Lower leg skin (tissue), 4 donors: ENCODE measurements at places on chromosomes 5 and 9.

GRCh38 chr9:108885643-108886348 is 23.7 kb downstream of the ACTL7A start:
- no peak for DNase-seq

GRCh38 chr5:103010168-103010567 is 109.8 kb downstream of the GIN1 start:
- DNase-seq, result no peak

DNA sequence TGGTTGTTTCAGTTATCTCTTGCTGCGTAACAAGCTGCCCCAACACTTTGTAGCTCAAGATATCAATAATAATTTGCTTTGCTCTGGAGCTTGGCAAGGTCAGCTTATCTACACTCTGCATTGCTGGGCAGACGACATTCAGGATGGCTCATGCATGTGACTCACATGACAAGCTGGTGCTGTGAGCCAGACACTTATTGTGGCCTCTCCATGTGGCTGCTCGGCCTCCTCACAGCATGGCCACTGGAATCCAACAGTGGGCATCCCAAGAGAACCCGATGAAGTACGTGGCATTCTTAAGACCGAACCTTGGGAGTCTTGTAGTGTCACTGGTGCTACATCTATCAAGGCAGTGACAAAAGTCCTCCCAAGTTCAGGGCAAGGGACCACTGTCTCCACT is 94.2 kb upstream of the MVB12B start:
- DNase-seq, result no peak

GRCh38 chr9:31677415-31677814 is 707.0 kb upstream of the ACO1 start:
- DNase-seq, result no peak

DNA sequence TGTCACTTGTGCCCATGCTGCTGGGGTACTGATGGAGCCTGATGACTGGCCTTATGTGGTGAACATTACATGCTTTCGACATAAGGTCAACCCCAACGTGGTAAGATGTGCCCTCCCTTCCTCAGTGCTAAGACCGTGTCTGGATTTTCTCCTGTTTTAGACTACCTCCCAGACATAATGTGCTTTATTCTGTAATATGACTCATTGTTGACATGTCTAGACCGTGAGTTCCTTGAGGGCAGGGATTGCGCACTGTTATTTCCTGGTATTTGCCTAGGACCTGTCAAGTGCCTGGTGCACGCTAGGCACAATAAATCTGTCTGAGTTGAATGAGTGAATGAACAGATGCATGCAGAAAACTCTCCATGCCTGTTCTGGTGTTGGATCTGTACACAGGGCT is 346.0 kb downstream of the KDM4C start:
- no peak for DNase-seq

DNA sequence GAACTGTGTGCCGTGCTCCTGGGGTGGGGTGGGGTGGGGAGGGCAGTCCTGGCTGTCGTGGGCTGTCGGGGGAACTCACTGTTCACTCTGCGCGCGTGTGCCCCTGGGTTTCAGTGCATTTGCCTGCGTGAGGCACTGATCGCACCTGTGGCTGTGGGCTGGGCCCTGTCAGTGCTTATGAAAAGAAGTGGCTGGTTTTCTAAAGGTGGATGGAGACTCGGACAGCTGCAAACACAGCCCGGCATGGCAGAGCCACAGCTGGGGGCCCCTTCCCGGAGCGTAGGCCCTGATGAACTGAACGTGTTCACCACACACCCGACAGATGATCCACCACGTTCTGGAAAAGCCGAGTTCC is 42.7 kb downstream of the NKD2 start:
- DNase-seq, result no peak

DNA sequence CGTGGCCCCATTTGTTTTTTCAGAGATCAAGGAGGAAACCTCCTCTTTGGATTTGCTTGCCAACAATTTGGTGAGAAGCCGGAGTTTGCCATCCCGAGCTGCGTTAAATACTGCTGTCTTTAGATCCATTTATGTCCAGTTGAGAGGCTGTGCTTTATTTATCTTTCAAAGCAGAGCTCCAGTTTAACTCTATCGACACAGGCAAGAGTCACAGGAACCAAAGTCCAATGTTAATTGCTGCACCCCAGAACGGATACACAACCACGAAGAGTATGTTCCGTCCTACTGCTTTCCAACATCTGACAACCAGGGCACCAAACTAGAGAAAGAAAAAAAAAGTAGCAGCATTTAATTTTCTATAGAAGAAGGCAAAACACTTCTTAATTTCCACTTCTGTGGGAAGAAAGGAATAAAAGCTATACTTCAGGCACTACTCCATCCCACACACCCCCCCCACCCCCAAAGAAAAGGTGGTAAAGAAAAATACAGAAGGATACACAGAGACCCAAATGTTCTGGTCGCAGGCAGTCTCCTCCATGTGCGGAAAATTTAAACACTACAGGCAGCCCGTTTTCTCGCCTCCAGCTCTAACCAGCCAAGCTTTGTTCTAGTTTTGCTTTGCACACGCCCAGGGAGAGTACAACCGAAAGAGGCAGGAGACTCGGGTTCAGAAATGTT is 1.1 kb downstream of the FEM1C start:
- no peak for DNase-seq

- no peak for DNase-seq
Measured at GRCh38 chr9:97559111-97559514, 57.6 kb downstream of the TMOD1 start.

DNA sequence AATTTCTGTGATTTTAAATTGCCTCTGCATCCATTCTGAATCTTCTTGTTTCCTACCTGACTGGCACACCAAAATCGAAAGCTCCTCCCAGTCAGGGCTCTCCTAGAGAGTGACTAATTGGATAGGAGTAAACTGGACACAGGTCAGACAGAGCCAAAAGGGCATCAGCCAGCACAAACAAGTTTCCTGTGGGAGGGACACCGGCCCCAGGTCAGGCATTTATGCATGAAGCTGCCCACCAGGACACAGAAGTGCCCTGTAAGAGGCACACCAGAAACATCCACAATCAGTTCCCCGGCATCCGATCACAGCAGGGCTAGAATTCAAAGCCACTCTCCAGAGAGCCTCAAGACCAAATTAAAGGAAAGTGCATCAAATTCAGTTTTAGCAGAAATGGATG is 78.4 kb downstream of the SFXN1 start:
- DNase-seq, result no peak

DNA sequence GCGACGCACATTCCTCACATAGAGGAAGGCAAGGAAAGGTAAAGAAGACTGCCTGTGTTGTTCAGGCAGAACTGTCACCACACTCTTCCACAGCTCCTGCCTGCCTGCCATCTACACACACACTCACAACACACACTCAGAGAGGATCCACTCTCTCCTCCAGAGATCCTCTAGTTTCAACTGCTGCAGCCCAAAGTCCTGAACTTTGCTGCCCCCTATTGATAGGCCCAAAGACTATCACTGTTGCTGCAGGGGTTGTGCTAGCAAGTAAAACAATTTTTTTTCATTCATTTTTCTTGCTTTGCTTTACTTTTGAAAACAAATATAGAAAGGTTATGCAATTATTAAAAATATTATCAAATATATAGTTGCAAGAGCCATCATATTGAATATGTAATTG is 5.9 kb upstream of the CFAP90 start:
- DNase-seq, result no peak

DNA sequence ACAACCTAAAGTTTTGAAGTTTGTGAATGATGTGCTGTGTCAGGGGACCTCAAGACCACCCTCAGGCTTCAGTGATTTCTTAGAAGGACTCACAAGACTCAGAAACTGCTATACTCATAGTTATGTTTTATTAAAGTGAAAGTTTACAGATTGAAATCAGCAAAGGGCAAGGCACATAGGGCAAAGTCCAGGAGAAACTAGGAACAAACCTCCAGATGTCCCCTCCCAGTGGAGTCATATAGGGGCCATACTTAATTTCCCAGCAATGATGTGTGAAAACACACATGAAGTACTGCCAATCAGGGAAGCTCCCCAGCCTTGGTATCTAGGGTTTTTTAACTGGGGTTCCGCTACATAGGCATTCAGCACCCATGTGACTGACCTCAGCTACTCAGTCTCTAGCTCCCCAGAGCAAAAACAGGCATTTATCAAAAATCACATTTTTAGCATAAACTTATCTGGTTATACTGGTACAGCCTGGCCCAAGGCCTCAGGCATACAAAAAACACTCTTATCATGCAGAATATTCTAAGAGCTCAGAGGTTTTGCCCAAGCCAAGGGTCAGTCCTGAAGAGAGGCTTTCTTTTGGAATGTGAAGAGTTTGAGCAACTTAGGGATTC is 74.7 kb upstream of the ANKRD55 start:
- no peak for DNase-seq

DNA sequence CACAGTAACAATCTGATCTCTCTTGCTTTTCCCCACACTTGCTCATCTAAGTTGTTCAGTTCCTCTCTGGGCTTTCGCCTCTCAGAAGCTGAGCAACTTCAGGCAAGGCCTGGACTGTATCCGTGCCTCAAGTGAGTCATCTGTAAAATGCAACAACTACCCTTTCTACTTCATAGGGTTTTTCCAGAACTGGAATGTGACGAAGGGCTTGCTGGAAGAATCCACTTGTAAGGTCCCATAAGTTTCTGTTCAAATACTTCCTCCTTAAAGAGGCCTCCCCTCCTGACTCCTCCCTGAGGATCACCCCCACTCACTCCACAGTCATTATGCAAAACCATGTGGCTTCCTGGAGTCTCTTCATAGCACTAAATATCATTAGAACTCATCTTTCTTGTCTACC is 17.5 kb upstream of the INSYN2B start:
- no peak for DNase-seq

DNA sequence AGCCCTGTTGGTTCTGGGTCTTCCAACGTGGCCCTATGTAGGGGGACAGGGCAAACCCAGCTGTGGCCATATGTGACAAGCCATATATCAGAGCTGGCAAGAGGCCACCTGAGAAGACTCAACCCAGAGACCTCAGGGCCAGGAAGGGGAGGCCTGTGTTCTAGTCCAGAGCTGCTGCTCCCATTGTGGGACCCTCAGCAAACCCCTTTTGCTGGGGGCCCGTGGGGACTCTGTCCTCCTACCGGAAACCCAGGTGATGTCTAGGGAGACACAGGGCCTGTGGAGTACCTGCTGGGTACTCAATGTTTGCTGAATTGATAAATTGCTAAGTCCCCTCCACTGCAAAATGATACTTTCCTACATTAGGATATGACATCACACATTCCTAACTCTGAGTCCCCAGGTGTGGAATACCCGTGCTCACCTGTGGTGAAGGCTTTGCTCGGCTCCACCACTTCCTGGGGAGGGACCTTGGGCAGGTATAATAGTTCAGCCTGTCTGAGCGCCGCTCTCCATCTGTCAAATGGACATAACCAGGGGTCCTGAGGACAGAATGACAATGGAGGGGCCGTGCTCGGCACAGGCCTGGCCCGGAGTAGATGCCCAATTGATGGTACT is 38.4 kb upstream of the ASS1 start:
- DNase-seq, result no peak

DNA sequence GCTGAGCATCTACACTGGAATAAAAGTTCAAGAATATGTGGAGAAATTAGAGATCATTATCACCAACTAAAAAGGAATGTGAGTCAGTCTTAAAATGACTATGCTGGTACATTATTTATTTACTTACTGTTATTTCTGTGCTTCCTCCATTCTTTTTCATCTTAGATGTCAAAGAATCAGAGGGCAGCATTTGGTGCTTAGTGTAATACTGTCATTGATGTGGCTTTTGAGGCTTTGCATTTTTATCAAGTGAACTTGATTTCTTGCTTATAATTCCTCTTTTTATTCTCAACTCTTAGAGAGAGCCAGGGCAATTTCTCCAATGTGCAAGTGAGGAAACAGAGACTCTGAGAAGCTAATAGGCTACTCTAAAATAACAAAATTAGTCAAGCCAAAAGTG is 163.7 kb upstream of the TRPC7 start:
- DNase-seq, result no peak

DNA sequence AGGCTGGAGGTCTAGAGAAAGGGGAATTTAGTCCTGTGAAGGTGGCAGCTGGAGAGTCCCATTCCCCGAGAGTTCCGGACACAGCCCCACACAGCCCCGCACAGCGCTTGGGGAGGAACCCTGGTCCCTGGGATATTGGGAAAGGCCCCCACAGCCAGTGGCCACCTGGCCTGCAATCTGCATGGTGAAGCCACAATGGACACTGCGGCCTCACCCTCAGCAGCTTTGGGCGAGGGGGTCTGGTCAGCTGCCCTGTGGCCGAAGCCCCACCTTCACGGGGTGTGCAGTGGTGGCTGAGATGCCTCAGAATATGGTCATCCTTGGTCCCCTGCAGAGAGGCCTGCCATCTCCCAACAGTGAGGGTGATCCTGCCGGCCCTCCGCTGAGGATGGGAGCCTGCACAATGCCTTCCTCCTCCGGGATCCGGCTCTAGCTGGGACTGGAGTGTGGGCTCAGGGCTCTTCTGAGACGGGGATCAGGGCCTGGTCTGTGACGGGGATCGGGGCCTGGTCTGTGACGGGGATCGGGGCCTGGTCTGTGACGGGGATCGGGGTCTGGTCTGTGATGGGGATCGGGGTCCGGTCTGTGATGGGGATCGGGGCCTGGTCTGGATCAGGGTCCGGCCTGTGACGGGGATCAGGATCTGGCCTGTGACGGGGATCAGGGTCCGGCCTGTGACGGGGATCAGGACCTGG is 33.3 kb upstream of the TMEM250 start:
- no peak for DNase-seq

- no peak for DNase-seq
Measured at GRCh38 chr9:96519787-96520186, 69.8 kb downstream of the HABP4 start.

DNA sequence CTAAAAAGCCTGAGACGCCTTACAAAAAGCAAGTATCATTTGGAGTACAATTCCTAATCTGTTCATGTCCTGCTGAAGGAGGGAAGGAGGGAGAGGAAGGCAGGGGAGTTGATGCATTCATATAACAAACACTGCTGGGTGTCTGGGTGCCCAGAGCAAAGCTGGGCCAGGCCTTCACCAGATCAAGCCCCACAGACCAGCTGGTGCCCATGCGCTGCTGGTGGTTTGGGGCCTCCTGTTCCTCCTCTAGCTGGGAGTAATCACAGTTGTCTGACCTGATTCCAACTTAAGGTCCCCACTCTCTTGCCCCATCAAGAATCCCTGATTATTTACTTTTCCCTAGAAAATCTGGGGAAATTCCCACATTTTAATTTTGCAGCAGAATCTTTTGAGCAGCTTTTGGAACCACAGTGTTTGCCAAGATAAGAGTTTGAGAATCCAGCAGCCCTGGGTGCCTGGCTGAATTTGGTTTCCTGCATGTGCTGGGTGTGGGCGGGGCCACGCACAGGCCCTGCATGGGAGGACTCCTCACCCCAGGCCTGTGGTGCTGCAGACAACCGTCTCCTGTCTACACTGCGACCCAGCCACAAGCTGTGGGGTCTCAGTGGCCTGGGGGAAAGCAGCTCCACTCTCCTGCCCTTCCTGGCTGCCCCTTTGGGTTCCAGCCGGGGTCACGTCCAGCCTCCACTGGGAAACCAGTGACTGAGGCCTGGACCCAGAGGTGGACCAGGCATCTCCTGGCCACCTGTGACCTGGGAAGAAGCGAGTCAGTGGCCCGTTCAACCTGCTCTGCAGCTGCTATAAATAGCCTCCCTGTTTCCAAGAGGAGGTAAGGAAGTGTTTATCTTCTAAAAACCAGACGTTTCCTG is 47.5 kb downstream of the NEURL1B start:
- DNase-seq, result no peak

- DNase-seq, result no peak
Measured at GRCh38 chr9:132631280-132631679, 38.5 kb downstream of the DDX31 start.

GRCh38 chr9:116350213-116350612 is 196.6 kb downstream of the PAPPA start:
- DNase-seq, result no peak
